ENCODE measurements at places on chromosomes 3 and 15.
A peak's percentile ranks its signal among the peaks of the same experiment; 100 is the strongest.

GRCh38 chr3:133712017-133712416, 34.2 kb upstream of the TF start:
- no peak for DNase-seq
- H3K27ac ChIP-seq, result no peak overlapping the region
- no peaks in the 10 kb centered on the region for H3K4me1 ChIP-seq
- no peaks in the 10 kb centered on the region for H3K27me3 ChIP-seq
- H3K36me3 ChIP-seq, result no peaks in the 10 kb centered on the region

GRCh38 chr3:193016437-193016901, 98.8 kb upstream of the MB21D2 start:
- no peak overlapping the region for H3K27ac ChIP-seq
- H3K4me1 ChIP-seq, result no peaks in the 10 kb centered on the region
- DNase-seq, result no peak
- H3K27me3 ChIP-seq, result no peaks in the 10 kb centered on the region
- H3K36me3 ChIP-seq, result no peaks in the 10 kb centered on the region

DNA sequence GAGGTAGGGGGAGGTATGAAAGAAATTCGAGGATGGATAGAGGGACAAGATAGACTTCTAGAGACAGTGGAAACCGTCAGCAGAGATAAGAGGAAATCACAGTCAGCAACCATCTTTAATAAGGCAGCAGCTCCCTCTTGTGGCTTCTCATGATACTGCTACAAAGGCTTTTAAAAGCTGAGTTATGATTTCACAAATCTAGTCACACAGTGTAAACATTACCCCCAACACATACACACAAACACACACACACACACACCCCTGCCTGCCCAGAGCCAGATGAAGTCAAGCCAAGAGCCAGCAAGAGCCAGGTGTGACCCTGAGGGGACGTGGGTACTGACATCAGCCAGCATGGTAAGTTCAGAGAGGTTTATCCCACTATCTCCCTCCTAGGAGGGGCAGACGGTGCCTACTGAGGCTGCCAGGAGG, 18.9 kb upstream of the TGM5 start:
- H3K27ac ChIP-seq, result no peak overlapping the region
- no peaks in the 10 kb centered on the region for H3K4me1 ChIP-seq
- no peaks in the 10 kb centered on the region for H3K36me3 ChIP-seq
- no peak overlapping the region for H3K4me3 ChIP-seq
- no peak for DNase-seq

DNA sequence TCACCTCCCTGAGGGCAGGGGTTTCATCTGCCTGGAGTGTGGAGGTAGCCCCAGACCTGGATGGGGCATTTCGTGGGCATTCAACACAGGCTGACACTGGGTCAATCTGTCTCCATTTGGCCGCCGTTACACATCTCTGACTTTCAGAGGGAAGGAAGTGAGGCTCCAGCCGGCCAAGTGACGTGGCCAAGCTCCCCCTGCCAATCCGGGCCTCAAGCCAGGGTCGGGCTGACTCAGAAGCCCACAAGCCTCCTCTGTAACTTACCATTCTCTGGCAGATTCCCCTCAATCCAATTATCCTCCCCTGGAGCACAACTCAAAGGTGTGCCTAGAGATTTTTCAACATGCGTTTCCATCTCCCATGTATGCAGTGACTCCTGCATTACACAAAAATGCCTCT, 227.6 kb downstream of the KLF13 start:
- H3K27ac ChIP-seq, result no peak overlapping the region
- no peak for DNase-seq
- no peaks in the 10 kb centered on the region for H3K4me1 ChIP-seq
- H3K4me3 ChIP-seq, result no peak overlapping the region

DNA sequence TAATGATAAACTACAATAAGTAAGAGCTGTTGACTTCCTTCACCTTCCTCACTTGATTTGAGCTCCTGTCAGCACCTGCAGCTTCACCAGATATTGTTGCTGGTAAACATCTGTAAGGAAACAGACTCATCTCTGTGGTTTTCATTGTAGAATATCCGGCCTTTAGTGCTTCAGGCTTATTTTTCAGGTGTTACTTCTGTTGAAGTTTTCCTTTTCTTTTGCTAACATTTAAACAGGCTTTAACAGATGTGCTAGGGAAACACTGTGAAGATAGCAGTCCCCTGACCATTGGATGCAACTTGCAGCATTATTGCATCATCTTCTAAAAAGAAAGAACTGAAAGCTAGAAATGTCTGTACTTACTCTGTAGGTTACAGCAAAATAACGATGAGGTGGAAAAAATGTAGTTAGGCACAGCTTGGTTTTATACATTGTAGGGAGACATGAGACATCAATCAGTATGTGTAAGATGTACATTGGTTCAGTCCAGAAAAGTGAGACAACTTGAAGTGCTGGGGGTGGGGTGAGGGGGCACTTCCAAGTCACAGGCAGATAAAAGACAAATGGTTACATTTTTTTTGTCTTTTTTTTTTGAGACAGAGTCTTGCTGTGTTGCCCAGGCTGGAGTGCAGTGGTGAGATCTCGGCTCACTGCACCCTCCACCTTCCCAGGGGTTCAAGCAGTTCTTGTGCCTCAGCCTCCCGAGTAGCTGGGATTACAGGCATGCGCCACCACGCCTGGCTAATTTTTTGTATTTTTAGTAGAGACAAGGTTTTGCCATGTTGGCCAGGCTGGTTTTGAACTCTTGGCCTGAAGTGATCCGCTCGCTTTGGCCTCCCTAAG, 10.2 kb downstream of the EDEM1 start:
- peaks cover 37% of the 10 kb centered on the region for H3K36me3 ChIP-seq
- peak overlapping the region; percentile 80 for H3K27ac ChIP-seq
- peak; percentile 46 for DNase-seq
- H3K4me1 ChIP-seq, result peaks cover 63% of the 10 kb centered on the region
- H3K27me3 ChIP-seq, result no peaks in the 10 kb centered on the region
- peak overlapping the region; percentile 22 for H3K4me3 ChIP-seq

- H3K27me3 ChIP-seq, result no peaks in the 10 kb centered on the region
- no peaks in the 10 kb centered on the region for H3K4me1 ChIP-seq
- no peaks in the 10 kb centered on the region for H3K36me3 ChIP-seq
Observed at GRCh38 chr3:20528180-20528770, 342.3 kb upstream of the SGO1 start.

DNA sequence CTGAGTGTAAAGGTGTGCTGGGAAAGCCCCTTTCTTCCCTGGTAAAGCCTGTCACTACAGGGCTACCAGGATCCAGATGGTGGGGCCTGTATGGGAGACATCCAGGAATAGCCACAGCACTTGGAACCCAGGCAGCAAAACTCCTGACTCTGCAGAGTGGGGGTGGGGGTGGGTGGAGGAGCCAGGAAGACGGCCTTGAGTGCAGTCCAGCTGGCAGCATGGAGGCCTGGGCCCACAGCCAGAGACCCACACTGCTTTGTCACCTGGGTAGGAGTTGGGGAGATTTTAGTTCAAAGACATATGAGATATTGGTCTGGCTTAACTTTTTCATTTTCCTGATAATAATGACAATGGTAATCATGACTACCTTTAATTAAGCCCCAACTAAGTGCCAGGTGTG, 116.7 kb upstream of the MRPS22 start:
- H3K4me3 ChIP-seq, result no peak overlapping the region
- H3K27me3 ChIP-seq, result no peaks in the 10 kb centered on the region
- no peaks in the 10 kb centered on the region for H3K4me1 ChIP-seq

DNA sequence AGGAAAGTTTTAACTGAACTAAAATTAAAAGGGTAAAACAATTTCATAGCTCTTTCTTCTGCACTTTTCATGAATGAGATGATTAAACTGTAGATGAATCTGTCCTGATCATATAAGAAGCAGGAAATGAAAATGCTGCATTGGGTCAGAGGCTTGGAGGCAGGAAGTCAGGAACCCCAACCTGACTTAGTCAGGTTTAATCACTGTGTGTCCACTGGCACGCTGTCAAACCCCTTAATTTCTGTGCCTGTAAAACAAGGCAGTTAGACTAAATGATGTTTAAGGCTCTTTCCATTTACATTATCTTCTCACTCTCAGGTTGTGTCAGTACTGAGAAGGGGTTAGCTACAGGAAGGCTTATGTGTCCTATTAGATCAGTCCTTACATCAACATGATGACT, 193.3 kb upstream of the TTC14 start:
- no peak overlapping the region for H3K27ac ChIP-seq
- H3K27me3 ChIP-seq, result no peaks in the 10 kb centered on the region
- H3K4me3 ChIP-seq, result no peak overlapping the region

DNA sequence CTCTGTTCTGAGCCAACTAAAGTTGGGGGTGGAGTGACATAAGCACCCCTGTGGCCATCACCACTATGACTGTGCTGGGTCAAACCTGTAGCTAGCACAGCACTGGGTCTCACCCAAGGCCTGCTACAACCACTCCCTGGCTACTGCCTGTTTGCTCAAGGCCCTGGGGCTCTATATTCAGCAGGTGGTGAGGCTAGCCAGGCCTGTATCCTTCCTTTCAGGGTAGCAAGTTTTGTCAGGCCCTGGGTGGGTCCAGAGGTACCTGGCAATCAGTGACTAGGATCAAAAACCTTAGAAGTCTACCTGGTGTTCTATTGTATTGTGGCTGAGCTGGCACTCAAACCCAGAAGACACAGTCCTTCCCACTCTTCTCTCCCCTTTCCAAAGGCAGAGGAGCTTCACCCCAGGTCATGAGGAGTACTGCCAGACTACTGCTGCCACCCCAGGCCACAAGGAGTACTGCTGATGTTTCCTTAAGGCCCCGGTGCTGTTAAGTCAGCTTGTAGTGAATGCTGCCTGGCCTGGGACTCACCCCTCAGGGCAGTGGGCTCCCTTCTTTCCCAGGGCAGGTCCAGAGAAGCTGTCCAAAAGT, 170.8 kb downstream of the IGSF11 start:
- H3K27me3 ChIP-seq, result peaks cover 7% of the 10 kb centered on the region
- no peaks in the 10 kb centered on the region for H3K36me3 ChIP-seq
- DNase-seq, result no peak
- no peak overlapping the region for H3K27ac ChIP-seq
- no peaks in the 10 kb centered on the region for H3K4me1 ChIP-seq

GRCh38 chr15:78321786-78322185, 18.4 kb upstream of the CRABP1 start:
- H3K36me3 ChIP-seq, result no peaks in the 10 kb centered on the region
- no peaks in the 10 kb centered on the region for H3K27me3 ChIP-seq
- DNase-seq, result no peak
- H3K4me3 ChIP-seq, result no peak overlapping the region

- H3K27ac ChIP-seq, result no peak overlapping the region
- DNase-seq, result no peak
- no peaks in the 10 kb centered on the region for H3K4me1 ChIP-seq
- H3K4me3 ChIP-seq, result no peak overlapping the region
- no peaks in the 10 kb centered on the region for H3K27me3 ChIP-seq
Observed at GRCh38 chr15:70063261-70063925, 34.3 kb downstream of the TLE3 start.

DNA sequence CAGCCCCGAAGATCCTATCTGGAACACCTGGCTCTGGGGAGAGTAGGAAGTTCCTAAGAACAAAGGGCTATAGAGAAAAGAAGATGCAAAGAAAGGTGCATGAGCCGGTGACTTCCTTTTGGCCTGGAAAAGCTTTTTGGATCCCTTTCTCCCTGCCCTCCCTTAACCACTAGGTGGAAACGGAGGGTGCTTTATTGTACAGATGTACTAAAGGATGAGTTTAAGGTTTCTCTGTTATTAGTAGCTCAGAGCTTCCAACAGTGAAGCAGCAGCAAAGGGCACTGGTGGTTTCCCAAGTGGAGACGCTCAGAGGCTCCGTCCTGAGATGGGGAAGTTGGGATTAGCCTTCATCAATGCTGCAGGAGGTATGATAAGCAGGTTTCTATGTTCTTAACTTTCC, 5.9 kb upstream of the ADGRG7 start:
- H3K27ac ChIP-seq, result no peak overlapping the region
- no peak overlapping the region for H3K4me3 ChIP-seq
- no peaks in the 10 kb centered on the region for H3K36me3 ChIP-seq
- H3K4me1 ChIP-seq, result peaks cover 7% of the 10 kb centered on the region
- H3K27me3 ChIP-seq, result no peaks in the 10 kb centered on the region

DNA sequence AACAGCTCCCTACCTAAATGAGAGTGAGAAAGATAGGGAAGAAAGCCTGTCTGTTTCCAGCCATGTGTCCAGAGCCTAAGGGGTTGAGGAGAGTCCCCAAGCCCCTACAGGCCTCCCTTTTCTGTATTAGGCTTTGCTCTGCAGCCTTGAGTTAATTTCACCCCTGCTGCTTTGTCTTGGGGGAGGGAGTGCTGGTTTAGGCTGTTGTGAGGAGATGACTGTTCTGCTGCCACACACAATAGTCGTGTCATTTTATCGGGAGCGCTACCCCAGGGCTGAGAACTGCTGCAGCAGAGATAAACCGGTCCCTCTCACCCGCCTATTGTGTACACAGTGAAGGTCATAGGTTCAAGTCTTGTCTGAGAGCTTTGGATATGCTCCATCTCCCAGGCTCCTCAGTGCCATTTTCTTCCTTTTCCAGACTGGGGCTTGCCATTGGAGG, 1.4 kb downstream of the ZNF609 start:
- no peaks in the 10 kb centered on the region for H3K27me3 ChIP-seq
- no peak for DNase-seq
- no peaks in the 10 kb centered on the region for H3K36me3 ChIP-seq
- H3K4me3 ChIP-seq, result peak overlapping the region; percentile 58
- peak overlapping the region; percentile 60 for H3K27ac ChIP-seq

DNA sequence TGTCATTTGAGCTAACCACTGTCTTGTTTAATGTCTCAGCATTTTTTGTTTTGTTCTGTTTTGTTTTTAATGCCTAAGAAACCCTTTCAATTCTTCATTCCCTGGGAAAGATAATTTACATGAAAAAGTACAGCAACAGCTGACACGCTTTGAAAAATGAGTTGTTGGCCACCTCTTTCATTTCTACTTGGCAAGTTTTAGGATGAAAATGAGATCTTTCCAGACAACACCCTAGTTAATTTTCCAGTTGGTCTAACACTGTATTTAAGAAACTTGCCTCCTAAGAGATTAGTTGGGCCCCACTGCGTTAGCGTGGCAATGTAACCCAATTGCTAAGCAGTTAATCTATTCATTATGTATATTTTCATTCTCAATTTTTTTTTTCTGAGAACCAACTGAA, 194.0 kb upstream of the LRRN1 start:
- DNase-seq, result no peak
- no peaks in the 10 kb centered on the region for H3K4me1 ChIP-seq
- H3K27ac ChIP-seq, result no peak overlapping the region
- H3K27me3 ChIP-seq, result no peaks in the 10 kb centered on the region
- no peaks in the 10 kb centered on the region for H3K36me3 ChIP-seq

- DNase-seq, result no peak
- H3K27me3 ChIP-seq, result no peaks in the 10 kb centered on the region
- no peaks in the 10 kb centered on the region for H3K4me1 ChIP-seq
- no peak overlapping the region for H3K27ac ChIP-seq
Observed at GRCh38 chr3:132222868-132223538, 94.2 kb upstream of the ACP3 start.

DNA sequence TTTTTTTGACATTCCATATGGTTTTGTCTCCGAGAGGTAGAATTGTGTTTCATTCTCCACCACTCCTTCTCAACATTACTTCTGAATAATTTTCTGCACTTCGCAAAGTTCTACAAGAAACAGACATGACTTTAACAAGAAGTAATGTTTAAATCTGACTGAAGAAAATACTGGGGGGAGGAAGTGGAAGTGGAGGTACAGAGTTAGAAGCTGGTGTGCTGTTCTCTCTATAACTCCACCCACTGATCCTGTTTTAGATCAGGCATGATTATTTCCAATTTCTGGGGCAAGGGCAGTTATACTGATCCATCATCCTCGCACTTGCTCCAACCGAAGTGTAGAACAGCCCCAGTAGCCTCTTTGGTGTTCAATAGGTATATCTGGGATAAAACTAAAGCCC, 9.2 kb upstream of the MCCC1 start:
- no peak for DNase-seq
- no peaks in the 10 kb centered on the region for H3K27me3 ChIP-seq
- H3K4me3 ChIP-seq, result no peak overlapping the region
- no peaks in the 10 kb centered on the region for H3K4me1 ChIP-seq
- no peak overlapping the region for H3K27ac ChIP-seq
- no peaks in the 10 kb centered on the region for H3K36me3 ChIP-seq
